RPMI8226 (cell line): ENCODE measurements at places on chromosomes 2 and 18.

GRCh38 chr2:73970850-73971471, 13.7 kb upstream of the TET3 start:
- DNase-seq: peak; percentile 93

GRCh38 chr2:45466053-45466452, 145.0 kb downstream of the SRBD1 start:
- no peak for DNase-seq

DNA sequence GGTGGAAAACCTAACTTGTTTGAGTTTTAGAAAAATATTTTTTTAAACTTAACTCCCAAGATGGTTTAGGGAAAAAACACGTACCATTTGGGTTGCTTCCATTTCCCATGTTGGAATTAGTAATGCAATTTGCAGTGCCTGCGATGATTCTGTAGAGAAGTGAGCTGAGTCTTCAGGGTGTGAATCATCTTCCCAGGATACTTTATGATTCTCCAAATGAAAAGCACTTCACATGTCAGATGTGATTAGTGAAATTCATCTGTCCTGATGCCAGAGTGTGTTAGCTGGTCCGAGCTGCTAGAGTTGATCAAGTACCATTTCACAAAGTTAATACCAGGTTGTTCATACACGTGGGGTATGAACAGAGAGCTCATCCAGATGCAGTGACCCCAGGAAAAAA, 59.1 kb downstream of the ACOXL start:
- DNase-seq: no peak

GRCh38 chr2:95310216-95310615, 13.1 kb downstream of the KCNIP3 start:
- DNase-seq: no peak

DNA sequence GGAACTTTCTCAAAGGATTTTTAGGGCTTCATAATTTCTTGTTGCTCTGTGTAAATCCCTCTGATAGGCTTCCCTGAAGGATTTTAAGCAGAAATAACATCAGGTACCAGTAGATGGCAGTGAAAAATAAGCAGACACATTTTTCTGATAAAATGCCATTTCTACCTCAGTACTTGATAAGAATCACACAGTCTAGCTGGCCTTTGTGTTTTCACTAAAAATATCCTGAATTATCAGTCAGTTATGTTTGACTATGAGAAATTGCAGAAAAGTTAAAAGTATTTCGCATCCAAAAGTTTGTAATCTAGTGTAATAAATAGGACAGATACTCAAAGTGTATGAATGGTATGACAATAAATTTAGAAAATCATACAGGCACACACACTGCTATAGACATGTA, 68.7 kb downstream of the DNAJC10 start:
- DNase-seq: no peak

GRCh38 chr18:11027862-11028261, 121.5 kb downstream of the PIEZO2 start:
- DNase-seq: peak; percentile 58

DNA sequence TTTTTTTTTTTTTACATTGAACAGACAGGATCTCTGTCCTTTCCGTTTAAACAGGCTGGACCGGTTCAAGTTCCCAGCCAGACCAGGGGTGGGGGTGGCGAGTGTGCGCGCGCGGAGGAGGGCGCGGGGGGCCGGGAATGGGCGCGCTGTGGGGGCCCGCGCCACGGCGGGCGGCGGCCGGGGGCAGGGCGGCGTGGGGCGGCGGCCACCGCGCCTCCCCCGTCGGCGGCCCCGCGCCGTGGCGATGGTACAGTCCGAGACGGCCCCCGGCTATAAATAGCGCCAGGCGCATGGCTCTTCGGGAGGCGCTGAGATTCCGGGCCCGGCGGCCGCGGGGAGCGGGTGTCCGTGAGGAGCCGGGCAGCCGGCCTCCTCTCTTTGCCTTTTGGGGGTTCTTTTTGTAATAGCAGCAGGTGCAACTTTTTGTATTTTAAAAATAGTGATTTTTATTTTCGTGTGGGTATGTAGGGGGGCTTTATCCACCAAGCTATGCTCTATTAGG, 430 bp upstream of the CELF4 start:
- DNase-seq: peak; percentile 58

- no peak for DNase-seq
Measured at GRCh38 chr2:100921685-100922161, 80.4 kb upstream of the RPL31 start.

GRCh38 chr2:141195087-141195486, 935.7 kb downstream of the LRP1B start:
- no peak for DNase-seq

DNA sequence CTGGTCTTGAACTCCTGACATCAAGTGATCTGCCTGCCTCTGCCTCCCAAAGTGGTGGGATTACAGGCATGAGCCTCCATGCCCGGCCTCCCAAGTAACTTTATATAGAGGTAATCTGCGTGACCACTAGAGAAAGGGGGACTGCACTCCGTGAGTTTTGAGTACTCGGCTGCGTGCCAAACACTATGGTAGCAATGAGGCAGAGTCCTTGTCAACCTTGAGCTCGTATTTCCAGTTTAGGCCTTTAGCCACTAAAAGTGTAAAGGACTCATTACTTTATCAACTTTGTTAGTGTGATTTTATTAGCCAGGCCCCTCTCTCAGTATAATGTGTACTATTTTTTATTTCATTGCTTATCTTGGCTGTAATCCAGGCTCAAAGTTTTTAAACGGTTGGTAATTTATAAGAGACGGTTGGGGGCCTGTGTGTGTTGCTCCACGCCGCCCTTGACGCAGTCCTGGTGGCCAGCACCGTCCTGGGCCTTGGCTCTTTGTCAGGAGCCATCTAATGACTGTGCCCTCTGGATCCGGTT, 56.2 kb downstream of the ZCCHC2 start:
- no peak for DNase-seq

DNA sequence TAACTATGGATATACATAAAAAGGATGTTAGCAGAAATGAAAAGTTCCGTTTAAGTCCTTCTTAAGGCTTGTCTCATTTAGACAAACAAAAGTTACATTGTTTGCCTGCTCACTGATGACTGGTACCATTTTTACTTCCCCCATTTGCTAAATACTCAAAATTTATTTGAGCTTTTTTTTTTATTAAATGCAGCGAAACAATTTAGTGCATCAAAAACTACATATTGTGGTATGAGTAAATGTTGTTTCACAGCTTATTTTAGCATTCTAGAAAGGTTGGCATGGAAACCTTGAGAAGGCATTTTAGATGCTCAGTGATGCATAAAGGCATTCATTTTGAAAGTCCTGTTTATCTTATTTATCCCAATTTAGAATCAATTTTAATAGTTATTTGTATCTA, 100.0 kb downstream of the MAP2 start:
- DNase-seq: no peak

GRCh38 chr2:100962366-100963025, 39.6 kb upstream of the RPL31 start:
- DNase-seq: no peak

DNA sequence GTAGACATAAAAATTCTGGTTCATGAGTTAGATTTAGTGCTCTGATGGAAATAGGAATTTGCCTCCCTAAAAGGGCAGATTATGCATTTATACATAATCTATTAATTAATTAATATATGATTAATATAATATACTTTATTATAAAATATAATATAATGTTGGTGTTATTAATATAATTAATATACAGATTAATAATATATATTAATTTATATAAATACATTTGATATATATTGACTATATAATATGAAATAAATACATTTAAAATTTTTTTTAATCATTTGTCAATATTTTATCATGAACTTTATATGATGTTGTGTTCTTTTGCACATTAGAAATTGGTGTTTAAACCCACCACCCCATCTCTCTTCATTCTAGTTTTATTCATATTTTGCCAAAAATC, 652.1 kb upstream of the ZNF804A start:
- no peak for DNase-seq

- DNase-seq: peak; percentile 10
Measured at GRCh38 chr18:47175283-47175897, 774 bp downstream of the IER3IP1 start.

- DNase-seq: no peak
Measured at GRCh38 chr2:241001413-241002274, 3.2 kb downstream of the SNED1 start.
